ENCODE measurements at places on chromosomes 2 and 18.
A peak's percentile ranks its signal among the peaks of the same experiment; 100 is the strongest.

- no peak for DNase-seq
These were observed 25.4 kb upstream of the MRPL19 start for GRCh38 chr2:75621228-75621627.

GRCh38 chr2:215550331-215550730, 114.5 kb upstream of the FN1 start:
- DNase-seq, result no peak

DNA sequence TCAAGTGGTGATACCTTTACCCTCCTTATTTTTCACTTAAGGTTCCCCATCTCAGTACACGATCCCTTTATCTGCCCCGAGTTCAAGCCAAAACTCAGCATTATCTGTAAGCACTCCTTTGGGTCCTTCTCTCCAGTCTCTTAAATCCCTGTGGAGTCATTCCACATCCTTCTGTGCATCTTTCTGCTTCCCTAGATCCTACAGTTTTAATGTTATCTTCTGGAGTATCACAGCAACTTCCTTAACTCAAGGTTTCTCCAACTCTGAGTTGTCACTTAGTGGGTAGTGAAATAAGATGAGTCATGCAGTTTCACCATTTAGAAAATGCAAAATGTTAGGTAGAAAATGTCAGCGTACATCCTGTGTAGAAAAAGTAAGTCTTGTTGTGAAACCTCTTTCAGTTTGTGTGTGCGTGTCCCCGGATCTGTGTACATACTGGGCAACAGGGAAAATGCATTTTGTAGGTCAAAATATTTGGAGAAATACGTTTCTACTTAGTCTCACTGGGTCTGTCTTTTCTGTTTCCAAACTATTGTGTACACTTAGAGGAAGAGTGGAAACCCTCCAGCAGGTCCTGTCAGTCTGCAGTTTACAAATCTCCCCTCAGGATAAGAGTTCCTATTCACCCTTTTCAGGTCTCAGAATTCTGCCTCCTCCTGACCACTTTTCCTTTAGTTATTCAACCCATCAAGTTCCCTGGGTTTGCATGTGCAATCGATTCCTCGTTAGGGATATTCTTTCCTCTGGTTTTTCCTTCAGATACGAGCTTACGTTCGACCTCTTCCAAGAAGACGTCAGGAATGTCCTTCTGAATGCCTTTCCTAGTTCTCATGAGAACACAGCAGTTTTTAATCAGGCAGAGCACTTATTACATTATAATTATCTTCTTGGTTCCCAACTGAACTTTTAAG, 154.8 kb downstream of the TGIF1 start:
- DNase-seq, result peak; percentile 91

- no peak for DNase-seq
These were observed 186.2 kb downstream of the DYM start for GRCh38 chr18:49274188-49274714.

DNA sequence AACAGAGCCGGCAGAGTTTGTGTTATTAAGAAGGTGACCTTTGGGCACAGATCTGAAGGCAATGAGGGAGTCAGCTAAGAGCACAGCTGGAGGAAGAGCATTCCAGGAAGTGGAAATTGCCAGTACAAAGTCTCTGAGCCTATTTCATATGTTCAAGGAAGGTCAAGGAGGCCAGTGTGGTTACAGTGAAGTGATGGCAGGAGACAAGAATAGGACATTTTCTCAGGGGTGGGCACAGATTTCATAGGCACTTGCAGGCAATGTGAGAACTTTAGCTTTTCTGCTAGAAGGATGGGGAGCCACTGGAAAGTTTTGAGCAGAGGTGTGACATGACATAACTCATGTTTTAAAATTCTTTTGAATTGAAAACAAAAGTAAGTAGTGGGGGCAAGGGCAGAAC, 50.3 kb downstream of the ARHGAP25 start:
- DNase-seq, result no peak

DNA sequence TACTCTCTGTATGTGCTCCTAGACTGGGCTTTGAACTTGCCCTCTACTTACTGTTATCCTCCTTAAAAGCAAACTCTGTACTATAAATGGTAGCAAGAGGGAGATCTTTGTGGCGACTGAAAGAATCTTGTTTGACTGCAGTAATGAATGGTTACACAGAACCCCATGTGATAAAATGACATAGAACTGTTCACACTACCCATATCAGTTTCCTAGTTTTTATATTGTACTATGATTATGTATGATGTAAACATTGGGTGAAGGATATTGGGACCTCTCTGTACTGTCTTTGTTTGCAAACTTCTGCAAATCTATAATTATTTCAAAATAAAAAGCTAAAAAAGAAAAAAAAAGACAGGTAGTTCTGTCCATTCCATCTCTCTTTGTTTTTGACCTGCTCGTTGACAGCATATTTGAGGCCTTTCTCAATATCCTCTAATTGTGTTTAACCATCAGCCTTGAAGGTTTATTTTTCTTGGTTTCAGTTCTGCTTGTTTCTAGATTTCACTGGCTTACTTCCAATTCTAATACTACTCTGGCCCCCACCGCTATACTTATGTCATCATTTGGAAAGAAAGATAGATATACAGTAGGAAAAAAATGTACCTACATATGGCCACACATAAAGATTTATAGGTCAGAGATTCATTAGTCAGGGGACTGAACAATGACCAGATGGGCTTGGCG, 79.2 kb upstream of the MYO3B start:
- DNase-seq, result no peak

DNA sequence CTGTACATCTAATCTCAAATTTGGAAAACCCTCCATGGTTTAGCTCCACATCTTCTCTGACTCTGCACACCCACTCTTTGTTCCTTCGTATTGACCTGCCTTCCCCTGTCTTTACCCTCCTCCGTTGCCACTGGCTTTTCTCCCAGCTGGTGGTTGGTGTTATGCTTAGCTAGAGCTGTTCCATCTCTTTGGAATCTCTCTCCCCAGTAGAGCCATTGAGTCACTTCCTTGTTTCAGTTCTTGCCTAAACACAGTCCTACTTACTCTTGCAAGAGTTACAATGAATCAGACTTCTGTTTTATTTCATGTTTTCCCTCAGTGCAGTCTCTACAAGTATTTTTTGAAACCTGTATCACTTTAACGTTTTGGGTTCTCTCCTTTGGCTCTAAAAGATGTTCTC, 263.9 kb downstream of the LTBP1 start:
- peak; percentile 65 for DNase-seq

DNA sequence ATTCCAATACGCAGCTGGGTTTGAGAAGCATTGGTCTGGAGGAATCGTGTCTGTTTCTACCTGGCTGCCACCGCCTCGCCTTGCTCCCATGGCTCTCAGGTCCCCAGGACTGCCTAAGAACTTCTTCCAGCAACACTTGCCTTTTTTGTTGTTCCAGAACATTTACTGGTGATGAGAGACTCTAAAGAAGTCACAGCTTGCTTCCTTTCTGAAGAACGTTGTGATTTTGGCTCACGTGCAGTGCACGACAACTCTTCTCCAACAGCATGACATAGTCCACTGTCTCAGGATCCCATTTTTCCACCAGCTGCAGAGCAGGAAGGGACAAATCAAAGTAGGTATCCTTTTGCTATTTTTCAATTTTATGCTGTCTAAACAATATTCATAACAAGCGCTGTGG, 940.9 kb downstream of the SLC4A3 start:
- no peak for DNase-seq

- DNase-seq, result peak; percentile 63
These were observed 3.2 kb downstream of the UBE2E3 start for GRCh38 chr2:180983468-180984242.

DNA sequence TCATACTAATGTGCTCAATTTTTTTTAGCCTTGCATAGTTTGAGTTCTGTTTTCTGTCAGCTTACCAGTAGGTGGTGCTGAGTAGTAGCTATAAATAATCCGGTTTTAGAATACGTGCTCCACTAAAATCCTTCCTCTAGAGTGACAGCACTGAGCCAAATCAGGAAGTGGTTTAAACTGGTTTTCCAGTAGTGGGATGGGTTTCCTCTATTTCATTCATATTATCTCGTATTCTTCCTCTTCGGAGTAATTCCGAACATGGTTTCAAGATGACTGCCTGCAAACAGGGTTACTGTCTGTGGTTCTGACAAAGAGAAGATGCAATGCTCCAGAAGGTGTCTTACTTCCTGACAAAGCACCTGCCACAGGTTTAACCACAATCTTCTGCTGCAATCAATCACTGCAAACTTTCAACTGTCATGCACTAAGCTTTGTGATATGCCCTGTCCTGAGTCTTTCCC, 496.9 kb upstream of the VRK2 start:
- DNase-seq, result no peak

GRCh38 chr2:112312821-112313220, 37.4 kb downstream of the ZC3H6 start:
- no peak for DNase-seq

DNA sequence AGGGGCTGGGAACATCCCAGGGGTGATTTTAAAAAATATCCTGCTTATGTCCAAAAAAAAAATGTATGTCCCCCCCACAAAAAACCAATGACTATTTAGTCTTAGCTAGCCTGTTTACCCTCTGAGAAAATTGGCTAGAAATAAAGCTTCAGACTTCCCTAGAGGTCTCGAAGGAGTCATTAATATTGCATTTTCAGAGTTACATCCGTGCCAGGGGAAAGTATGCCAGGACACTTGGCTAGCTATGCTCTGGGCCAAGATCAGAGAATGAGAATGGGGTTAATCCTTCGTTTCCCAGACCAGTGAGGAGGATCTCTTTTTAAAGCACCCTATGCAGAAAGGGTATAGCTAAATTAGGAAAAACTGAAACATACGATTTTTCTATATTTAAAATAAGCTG, 183.6 kb downstream of the MC4R start:
- DNase-seq, result no peak

DNA sequence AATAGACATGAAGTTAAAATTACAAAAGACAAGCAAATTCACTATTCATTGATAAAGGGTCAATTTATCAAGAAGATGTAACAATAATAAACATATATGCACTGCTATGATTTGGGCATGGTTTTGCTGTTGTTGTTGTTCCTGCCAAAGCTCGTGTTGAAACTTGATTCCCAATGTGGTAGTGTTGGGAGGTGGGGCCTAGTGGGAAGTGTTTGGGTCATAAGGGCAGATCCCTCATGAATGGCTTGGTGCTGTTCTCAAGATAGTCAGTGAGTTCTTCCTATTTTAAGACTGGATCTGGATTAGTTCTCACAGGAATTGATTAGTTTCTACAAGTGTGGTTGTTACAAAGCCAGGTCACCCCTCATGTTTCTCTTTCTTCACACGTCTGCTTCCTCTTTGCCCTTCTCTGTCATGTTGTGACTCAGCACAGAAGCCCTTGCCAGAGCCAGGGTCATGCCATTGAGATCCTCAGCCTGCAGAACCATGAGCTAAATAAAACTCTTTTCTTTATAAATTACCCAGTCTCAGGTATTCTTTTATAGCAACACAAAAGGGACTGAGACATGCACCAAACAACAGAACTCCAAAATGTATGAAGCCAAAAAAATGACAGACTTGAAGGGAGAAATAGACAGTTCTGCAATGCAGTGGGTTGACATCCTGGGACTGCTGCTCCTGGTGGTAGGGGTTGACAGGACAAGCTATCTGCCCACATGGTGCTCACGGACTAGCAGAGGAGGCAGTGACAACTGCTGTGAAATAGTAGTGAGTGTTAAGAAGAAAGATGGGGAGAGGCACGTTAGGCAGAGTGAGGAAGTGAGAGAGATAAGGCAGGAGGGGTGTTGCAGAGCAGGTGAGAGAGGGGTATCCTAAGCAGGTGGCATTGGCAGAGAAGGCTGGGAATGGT, 18.6 kb upstream of the SKA1 start:
- no peak for DNase-seq

All from SJSA1 (cell line).